ENCODE measurements at places on chromosomes 1 and 21.

DNA sequence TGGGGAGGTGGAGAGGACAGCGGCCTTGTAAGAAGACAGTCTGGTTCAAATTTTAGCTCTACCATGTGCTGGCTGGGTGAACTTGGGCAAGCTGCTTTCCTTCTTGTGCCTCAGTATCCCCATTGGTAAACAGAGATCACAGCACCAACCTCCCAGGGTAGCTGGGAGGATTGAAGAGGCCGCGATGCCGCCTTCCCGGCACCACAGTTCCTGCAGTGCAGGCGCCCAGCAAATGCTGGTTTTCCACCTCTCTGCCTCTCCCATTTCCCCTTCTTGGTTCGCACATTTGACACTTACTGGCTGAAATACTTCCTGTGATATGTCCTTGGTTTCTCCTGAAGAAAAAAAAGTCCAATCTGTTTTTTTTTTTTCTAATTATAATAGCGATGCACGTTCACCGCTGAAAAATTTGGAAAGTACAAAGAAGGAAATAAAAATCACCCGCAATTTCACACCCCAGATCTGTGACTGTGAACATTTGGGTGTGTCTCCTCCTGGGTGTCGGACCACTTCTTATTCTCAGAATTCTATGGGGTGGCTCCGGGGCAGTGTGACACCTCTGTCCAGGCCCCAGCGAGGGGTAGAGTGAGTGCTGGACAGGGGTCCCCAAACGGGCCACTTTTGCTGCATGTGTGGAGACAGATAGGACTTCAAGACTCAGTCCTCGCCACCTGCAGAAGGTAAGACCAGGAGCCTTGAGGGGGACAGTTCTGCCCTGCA, 73.1 kb downstream of the RUNX3 start:
- no peak for DNase-seq

DNA sequence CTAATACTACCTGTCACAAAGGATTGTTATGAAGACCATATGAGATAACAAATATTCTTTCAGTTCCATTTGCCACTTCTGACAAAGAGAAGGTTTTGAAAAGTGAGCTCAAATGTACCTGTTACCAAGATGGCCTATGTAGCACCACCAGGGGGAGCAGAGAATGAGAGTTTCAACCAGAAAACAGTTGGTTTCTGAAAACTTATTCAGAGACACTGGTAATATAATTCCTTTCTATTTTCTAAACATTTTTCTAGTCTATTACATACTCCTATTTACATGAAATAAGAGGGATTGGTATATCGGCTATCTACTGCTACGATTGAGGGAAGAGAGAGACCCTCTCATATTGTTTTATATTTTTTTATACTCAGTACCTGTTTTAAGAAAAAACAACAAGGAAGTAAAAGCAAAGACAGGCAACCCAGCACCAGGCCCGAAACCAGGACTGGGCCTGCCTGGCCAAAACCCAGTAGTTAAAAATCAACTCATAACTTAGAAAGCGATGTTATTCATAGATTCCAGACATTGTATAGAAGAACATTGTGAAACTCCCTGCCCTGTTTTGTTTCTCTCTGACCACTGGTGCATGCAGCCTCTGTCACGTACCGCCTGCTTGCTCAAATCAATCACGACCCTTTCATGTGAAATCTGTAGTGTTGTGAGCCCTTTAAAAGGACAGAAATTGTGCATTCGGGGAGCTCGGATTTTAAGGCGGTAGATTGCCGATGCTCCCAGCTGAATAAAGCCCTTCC, 48.3 kb downstream of the IL23R start:
- no peak for DNase-seq

GRCh38 chr1:13774121-13774520, 74.1 kb downstream of the PRDM2 start:
- no peak for DNase-seq

- DNase-seq, result peak; percentile 64
Observed at GRCh38 chr1:6519935-6520671, 28.6 kb upstream of the PLEKHG5 start.

DNA sequence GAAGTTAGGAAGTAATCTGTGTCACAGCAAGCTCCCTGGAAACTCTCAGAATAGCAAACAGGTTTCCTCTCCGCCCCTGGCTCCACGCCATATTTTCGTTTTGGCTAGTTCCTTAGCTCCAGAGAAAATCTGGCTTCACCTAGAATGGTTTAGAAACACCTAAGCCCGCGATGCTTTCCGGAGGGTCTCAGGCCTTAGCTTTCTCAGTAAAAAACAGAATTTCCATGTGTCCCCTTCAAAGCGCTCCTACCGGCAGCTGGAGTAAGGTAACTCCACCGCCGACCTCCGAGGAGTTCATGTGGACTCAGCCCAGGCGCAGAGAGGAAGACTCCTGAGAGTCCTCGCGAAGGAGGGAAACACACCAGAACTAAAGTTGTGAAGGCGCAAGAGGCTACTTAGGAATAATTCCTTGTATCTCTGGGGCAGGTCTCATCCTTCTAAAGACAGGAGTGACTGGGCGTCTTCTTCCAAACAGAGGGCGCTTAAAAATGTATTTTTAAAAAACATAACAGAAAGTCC, 406 bp downstream of the KIAA0040 start:
- no peak for DNase-seq

GRCh38 chr1:202160377-202160940, at the start of gene PTPN7:
PTPN7 (minus strand) TSS chr1:202160602; CDS start chr1:202159402, 1,200 bp downstream.
- no peak for DNase-seq

- no peak for DNase-seq
Observed at GRCh38 chr1:67285780-67286488, 21.7 kb upstream of the IL12RB2 start.

DNA sequence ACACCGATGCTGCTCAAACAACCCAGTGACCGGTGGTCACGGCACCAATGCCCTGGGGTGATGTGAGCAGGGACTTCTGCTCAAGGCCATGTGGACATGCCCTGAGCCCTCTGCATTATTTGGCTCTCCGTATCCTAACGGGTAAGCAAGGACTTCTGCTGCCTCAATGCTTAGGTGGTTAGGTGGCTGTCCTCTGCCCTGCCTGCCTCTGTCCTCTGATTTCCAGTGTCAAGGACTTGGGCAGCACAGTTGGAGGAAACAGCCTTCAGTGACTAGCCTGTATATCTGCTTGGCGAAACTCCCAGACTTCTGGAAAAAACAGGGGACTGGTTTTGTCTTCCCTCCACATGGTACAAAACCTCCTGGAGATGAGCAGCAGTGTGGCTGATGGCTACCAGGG, 34.5 kb downstream of the DNAJC11 start:
- DNase-seq, result no peak

DNA sequence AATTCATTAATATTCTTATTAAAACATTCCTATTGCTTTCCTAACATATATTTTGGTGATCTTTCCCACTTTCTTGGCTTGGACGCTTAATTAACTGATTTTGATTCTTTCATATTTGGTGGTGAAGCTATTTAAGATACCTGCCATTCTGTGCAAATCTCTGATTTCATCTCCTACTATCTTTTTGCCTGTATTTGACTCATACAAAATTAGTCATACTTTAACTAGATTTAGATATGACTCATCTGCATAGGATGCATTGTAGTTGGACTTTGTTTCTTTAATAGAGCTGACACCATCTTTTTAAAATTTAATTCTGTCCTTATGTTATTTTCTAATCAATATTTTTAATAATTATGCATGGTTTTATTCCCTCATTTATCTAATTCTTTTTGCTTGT, 93.8 kb upstream of the PLPPR4 start:
- peak; percentile 37 for DNase-seq

DNA sequence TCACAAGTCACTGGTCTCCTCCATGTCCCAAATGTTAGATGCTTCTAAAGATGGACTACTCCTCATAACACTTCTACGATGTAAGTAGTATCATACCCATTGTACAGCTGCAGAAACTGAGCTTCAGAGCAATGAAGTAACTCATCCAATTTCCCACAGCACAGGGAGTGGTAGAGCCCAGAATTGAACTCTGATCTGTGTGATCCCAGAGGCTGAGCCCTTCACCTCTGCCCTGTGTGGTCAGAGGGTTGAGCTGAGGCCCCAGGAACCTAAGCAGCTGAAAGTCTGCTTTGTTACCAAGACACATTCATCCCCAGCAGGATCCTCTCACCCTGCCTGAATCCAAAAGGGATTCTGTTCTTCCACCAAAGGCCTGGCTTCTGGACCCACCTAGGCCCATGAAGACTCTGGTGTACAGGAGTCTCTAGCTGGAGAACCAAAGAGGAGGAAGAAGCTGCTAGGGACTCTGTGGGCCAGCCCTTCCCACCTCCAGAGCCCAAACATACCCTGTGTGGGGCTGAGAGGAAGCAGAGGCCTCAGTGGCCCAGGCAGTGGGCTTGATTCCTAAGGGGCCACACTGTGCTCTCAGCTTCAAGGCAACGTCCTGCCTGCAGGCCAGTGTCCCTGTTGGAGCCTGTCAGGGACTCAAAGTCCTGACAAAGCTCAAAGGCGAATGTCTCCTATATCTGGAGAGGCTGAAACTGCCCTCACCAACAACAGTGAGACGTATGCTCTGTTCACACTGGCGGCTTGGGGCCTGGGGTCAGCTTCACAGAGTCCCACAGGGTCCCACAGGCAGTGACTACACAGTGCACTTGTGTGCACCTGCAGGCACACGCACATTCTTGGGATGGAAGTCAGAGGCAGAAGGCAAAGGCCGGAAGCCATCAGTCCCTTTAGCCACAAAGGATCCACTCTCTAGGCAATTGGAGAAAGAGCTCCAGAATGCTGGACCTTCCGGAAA, 40.4 kb upstream of the SLC30A1 start:
- no peak for DNase-seq

DNA sequence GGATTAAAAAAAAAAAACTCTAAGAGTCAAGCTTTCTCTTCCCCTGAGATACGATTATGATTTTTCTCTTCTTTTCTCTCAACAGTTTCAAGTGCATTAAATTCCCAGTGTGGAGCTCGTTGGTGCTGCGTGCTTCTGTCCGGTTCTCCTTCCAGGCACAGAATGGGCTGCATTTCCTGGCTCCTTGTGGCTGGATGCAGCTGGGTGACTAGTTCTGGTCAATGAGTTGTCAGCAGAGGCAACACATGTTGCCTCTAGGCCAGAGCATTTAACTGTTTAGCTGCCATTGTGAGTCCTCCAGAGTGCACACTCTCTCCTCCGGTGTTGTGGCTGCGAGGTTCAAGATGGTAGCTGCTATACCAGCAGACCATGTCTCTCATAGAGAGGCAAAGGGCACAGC, 312.9 kb downstream of the RRAGC start:
- no peak for DNase-seq

GRCh38 chr1:62905309-62905708, 121.4 kb downstream of the ATG4C start:
- DNase-seq, result no peak

DNA sequence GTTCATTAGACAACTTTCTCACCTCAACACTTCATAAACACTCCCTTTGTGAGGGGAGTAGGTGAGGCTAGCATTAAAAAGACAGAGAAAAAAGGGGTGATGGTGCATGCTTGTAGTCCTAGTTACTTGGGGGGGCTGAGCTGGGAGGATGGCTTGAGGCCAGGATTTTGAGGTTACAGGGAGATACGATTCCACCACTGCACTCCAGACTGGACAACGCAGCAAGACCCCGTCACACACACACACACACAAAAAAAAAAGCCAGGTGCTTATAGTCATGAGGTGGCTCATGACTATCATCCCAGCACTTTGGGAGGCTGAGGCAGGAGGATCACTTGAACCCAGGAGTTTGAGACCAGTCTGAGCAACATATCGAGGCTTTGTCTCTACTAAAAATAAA, 29.6 kb downstream of the GON4L start:
- no peak for DNase-seq

- DNase-seq, result no peak
Observed at GRCh38 chr21:25676451-25676850, 37.4 kb downstream of the JAM2 start.

DNA sequence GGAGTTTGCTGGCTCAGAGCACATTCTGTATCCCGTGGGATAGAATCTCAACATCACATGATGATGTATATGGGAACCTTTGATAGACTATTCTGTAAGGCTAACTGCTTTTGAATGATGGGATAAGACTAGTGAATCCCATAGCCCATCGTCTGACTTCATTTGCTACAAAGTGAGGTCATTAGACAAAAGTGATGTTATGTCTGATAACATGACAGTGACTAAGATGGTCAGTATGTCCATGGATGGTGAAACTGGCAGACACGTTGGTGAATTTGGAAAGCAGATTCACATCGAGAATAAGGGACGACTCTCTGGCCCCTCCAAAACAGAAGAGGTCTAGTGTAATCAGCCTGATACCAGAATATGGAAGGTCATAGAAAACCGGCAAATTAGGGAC, 108.4 kb downstream of the HHAT start:
- no peak for DNase-seq

- DNase-seq, result no peak
Observed at GRCh38 chr1:64743954-64744491, 852 bp upstream of the RAVER2 start.

- no peak for DNase-seq
Observed at GRCh38 chr1:228988664-228989063, 253.4 kb downstream of the RHOU start.

- DNase-seq, result no peak
Observed at GRCh38 chr1:71231751-71232150, 150.9 kb upstream of the ZRANB2 start.

DNA sequence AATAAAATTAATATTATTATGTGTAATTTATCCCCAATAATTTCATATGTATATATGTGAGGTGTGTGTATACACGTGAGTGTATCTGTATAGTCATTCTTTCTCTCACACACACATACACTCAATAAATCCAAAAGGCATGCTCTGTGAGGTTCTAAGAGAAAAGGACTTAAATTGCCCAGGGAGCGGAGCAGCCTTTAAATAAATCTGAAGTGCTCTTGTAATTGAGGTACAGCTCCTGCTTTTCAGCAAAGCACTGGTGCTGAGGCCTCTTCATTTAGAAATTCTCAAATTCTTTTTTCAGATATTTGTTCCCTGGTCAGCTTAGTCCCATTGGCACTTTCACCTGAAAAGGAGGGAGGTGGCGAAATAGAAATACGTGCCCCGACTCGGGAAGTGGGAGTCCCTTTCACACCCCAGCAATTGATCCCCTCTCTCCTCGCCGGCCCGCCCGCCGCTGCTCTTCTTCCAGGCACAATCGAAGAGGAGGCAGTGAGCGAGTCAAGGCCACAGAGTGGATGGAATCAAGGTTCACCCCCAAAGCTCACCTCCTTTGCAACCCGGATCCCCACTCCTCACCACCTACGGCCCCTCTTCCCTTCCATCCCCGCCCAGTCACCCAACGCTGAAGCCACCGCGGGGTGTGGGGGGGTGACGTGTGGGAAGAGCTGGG, 944 bp downstream of the PLPPR5 start:
- no peak for DNase-seq

DNA sequence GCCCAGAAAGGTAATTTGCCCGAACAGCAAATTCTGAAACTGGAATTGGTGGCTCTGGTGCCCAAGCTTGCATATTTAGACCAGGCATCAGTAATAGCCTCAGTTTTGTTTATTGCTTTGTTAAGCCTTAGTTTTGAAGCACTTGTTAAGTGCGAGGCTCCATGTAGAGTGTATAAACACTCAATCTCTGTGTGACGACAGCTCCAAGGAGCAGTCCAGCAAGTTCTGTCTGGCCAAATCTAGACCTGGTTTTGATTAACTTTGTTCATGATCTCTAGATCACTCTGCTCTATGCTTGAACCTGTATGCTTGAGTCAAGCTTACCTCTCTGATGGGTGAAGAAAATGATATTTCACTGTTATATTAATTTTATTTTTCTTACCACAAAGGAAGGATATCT, 37.4 kb downstream of the DOP1B start:
- DNase-seq, result no peak
